ENCODE measurements at places on chromosomes 7 and 10.

DNA sequence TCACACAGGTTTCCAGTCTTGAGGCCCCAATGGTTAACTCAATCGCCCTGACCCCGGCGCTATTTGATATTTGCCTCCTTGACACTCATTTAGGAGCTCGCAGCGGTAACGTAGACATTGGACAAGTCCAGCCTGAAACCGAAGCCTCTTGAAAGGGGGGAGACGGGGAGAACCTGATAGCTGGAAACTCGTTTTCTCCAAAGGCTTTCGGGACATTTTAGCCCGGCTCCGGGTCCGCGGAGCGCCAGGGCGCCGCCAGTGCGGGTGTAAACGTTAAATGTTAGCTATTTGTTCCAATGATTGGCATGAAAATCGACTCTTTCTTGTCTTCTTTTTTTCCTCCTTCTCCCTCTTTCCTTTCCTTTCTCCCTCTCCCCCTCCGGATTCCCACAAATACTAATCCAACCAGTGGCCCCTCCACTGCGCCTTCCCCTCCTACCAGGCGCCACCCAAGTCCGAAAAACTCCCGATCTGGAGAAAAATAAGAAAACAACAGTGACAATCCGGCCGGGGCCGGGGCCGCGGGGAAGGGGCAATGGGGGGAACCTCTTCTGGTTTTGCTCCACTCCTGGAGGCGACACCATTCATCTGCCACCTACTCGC, 17.2 kb upstream of the GATA3 start:
- DNase-seq: no peak

DNA sequence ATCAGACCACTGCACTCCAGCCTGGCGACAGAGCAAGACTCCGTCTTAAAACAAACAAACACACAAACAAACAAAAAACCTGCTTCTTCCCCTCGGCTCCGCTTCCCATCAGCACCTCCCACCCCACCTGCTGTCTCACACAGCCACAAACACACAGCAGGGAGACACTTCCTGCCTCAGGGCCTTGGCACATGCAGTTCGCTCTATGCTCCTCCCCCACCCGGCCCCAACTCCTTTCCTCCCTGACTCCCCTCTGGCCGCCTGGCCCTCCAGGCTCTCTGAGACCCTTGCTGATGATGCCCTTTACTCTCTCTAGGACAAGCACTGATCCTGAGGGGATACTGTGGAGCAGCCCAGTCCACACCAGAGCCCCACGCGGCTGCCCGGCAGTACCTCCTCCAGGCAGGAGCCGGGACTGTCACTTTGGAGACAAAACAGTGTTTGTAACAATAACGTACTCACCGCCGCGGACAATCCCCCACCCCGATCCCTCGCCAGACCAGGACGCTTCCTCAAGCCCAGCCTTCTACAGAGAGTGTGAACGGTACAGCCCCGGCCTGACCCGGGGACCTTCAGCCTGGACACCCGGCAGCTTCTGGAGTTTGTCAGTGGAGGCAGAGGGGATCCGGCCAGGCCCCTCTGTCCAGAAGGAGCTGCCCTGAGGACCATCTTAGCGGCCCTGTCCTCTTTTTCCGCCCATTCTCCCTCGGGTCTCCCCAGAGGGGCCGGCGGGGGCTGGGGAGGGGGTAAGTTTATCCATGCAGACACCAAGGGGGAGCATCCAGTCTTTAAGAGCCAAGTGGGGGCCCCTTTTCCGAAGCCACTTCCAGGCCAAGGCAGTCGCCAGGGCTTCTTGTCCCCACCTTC, 50.0 kb upstream of the GTF2IRD1 start:
- no peak for DNase-seq

DNA sequence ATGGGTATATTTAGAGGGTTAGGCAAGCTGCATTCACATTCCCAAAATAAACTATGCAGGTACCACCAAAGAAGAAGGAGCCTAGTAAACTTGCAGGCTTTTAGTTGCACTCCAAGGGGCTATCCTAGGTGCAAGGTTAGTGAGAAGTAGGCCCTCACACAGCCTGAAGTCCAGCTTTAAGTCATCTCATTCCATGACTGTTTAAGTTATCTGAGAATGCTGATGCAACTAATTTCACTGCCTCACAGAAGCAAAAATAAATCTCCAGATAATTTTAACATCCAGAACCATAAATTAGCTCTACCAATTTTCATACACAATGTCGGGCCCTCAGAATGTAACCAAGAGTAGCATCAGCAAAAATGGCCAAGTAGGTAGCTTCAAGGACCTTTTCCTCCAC, 34.3 kb upstream of the HHEX start:
- DNase-seq: no peak

GRCh38 chr7:148332191-148333186, 258.1 kb upstream of the C7orf33 start:
- DNase-seq: no peak

DNA sequence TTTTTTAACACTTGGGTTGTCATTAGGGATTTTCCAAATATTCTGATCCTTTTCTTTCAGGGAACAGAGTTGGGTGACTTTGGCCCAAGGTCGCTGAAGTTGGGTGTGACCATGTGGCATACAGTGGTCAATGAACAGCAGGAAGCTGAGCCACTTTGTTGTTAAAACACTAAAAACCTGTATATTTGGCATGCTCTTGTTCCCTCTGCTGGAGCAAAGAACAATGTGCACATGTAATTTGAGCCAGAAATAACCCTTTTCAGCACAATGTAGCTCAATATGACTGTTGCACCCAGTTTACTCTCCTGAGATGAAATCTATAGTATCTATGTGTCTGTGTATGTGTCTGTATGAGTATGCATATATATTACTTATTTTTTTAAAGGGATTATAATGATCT, 74.9 kb downstream of the ADCYAP1R1 start:
- peak; percentile 57 for DNase-seq

DNA sequence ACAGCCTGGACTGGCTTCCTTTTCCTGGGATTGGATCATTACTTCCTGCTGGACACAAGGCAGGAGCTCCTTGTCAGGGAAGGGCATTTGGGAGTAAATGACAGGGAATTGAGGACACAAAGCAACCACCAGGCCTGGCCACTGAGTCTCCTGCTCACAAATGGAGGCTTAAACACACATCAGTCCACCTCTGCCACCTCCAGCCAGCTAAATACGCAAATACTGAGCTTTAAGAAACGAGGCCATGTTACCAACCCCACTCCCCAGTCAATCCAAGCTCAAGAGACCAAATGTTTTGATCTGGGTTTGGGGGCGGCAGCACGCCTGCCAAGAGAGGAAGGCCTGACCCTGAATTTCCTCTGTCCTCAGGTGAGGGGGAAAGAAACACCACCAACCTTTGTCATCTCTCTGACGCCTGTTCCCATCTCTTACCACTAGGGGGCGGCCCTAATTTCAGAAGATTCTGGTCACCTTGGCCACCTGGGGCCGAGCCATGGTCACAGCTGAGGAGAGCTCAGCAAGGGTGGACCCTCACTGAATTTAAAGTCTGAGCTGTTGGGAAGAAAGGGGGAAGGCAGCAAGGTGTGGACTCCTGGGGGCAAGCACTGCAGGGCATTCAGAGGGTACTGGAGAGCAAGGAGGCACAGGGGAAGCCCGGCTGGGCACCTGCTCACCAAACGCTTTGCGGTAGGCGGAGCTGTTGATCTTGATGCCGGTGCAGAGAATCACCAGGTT, 16.5 kb downstream of the AIFM2 start:
- peak; percentile 59 for DNase-seq

DNA sequence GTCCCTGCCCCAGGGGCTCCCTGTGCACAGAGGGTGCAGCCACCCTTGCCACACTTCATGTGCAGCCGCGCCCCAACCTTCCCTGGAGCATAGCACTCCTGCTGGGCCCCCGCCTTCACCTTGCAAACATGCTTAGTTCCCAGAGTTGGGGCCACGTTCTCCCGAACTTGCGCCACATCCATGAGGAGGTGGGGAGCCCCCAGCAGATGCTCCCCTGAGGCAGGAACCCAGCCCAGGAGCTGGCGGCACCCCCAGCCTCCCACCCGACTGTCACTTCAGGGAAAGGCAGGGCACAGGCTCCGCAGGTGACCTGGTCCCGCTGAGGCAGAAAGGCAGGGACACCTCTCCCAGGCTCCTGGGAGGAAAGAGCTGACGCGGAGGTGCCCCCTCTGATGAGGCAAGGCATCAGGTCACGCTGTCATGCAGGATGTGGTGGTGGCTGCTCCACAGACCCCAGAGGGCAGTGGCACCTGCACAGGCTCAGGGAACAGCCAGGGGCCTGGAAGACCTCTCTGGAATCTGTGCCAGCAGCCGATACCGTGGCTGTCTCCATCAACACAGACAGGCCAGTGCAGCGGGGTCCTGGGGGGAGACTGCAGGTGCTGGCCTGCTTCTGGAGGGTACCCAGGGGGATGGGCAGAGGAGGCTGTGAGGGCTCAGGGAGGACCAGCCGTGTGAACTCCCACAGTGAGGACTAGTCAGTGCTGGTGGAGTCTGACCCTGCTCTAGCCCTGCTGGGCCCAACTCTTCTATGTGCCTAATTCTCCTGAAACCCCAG, 221.3 kb downstream of the MAD1L1 start:
- no peak for DNase-seq

GRCh38 chr7:43076189-43076605, 36.2 kb upstream of the HECW1 start:
- no peak for DNase-seq

GRCh38 chr10:11116361-11116760, 98.7 kb downstream of the CELF2 start:
- no peak for DNase-seq

- peak; percentile 49 for DNase-seq
These were observed 57.2 kb upstream of the OPALIN start for GRCh38 chr10:96415891-96416554.

- DNase-seq: no peak
These were observed 220.9 kb upstream of the HABP2 start for GRCh38 chr10:113331961-113332360.

GRCh38 chr7:20151708-20152456, 65.3 kb downstream of the MACC1 start:
- DNase-seq: no peak

DNA sequence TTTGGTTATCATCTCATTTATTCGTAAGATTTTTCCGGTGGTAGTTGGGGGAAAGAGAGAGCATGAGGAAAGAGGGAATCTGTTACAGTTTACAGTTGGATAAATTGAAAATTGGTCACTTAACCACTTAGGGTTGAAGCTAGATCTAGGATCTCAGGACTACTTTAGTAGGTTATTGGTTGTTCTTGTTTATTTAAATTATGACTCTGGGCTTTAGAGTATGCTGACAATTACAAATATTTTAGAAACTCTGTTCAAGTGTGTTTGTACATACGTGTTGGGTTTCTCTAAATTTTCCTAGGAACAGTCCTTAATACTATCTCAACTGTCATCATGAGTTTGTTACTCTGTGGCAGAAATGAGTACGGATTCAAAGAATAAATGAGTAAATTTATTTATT, 48.6 kb upstream of the STRIP2 start:
- DNase-seq: no peak

GRCh38 chr10:119754085-119754484, 28.2 kb downstream of the INPP5F start:
- DNase-seq: peak; percentile 52

DNA sequence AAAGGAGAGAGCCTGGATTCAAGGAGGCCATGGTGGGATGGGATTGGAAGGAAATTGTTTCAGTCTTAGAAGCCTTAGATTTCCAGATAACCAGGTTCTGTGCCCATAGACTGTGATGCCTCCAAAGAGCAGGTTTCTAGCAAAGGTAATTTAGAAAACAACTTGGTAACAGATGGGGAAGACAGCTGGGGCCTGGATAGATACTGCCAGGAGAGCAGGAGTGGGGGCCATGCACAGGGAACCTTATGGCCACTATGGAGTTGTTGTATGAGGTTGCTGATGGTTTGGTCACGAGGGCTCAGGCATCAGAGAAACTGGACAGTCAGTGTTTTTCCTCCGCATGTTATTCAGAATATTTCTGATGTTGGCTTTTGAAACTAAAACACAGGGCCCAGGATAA, 901.9 kb downstream of the LRMDA start:
- no peak for DNase-seq

DNA sequence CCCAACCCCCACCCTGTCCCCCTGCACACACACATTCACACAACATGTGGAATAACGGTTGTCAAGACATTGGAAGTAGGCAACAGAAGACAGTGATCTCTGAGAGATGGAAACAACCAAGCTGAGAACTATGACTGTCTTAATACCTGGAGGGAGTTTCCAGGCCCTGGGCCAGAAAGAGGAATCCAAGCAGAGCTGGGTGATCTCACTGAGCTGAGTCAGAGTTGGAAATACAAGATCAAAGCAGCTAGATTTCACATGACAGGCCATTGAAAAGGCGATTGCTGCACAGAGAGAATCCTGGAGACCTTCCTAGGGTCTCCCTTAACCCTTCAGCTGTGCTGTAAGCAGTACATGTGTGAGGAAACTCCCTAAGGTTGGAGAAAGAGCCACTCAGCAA, 165.8 kb upstream of the PRSS1 start:
- peak; percentile 78 for DNase-seq

GRCh38 chr10:31133792-31134310, 102.2 kb upstream of the ZNF438 start:
- DNase-seq: peak; percentile 92

DNA sequence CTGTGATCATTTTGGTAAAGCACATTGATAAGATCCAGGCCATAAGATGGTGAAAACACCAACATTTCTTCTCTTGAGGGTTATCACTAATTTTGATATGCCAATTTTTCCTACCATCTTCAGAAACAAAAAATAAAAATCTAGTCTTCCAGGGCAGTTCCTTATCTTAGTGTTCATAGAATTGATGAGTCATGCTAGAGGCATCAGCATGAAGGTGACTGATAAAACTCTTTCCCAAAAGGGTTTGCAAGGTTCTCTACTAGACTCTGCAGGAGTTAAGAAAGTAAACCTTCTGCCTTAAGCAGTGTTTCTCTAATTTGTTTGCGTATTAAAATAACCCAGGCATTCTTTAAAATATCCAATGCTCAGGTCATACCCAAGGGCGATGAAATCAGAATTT, 483.1 kb upstream of the CNTNAP2 start:
- no peak for DNase-seq

- no peak for DNase-seq
These were observed 16.7 kb upstream of the SPOCK2 start for GRCh38 chr10:72105098-72105475.

- DNase-seq: peak; percentile 69
These were observed 4.5 kb downstream of the EIF4H start for GRCh38 chr7:74178632-74179031.

GRCh38 chr10:67385566-67385965, 310.4 kb downstream of the CTNNA3 start:
- DNase-seq: no peak

GRCh38 chr7:22934473-22935065, 79.4 kb downstream of the HYCC1 start:
- DNase-seq: peak; percentile 70

DNA sequence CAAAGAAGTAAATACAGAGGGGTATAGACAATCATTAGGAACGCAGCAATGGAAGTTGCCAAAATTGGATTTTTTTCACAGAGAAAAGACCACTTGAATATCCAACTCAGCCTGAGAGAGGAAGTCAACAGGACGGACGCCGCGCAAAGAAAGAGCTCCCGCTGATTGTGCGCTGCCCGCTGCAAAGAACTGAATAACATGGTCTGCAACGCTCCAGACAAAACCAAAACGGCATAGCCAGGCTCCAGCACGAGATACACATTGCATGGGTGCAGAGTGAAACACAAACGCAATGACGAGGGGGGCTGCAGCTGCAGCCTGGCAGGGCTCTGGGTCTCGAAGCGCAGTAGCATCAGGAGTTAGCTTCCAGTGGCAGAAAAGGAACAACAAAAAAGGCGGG, 113.9 kb upstream of the MGMT start:
- no peak for DNase-seq

- DNase-seq: no peak
These were observed 31.4 kb downstream of the OAT start for GRCh38 chr10:124387078-124387874.
